ENCODE measurements at places on chromosomes 5 and 9.

GRCh38 chr9:32525709-32526030, 326 bp downstream of the RIGI start:
- no peak for DNase-seq

- DNase-seq: no peak
Observed at GRCh38 chr5:50727149-50727496, 60.7 kb downstream of the PARP8 start.

GRCh38 chr5:23466401-23466912, 41.0 kb upstream of the PRDM9 start:
- DNase-seq: no peak

GRCh38 chr9:92405818-92406217, 1.4 kb upstream of the OGN start:
- no peak for DNase-seq

DNA sequence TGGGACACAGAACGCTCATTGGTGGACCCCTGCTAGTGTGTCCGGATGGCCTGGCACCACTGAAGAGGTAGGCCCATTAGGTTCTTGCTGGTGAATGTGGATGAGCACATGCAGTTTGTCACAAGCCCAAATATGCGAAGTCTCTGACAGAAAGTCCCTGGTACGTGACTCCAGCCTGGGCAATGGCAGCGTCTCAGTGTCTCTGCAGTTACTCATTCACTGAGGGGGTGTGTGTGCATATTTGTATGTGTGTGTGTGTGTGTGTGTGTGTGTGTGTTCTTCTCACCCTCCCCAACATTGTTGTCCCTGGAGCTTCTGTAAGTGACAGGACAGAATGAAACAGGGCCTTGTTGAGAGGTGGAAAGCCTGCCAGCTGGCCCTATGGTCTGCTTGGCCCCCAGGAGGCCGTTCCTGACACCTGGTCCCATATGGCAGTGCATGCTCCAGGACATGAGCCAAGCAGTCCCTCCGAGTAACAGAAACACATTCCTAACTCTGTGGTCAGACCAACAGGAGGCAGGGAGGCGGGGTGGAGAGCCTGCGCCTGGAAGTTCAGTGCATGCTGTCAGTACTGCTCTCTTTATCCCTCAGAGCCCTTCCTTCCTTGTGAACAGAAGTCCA, 169.9 kb downstream of the SLC28A3 start:
- DNase-seq: no peak

GRCh38 chr9:77111408-77111807, 65.9 kb upstream of the VPS13A start:
- no peak for DNase-seq

DNA sequence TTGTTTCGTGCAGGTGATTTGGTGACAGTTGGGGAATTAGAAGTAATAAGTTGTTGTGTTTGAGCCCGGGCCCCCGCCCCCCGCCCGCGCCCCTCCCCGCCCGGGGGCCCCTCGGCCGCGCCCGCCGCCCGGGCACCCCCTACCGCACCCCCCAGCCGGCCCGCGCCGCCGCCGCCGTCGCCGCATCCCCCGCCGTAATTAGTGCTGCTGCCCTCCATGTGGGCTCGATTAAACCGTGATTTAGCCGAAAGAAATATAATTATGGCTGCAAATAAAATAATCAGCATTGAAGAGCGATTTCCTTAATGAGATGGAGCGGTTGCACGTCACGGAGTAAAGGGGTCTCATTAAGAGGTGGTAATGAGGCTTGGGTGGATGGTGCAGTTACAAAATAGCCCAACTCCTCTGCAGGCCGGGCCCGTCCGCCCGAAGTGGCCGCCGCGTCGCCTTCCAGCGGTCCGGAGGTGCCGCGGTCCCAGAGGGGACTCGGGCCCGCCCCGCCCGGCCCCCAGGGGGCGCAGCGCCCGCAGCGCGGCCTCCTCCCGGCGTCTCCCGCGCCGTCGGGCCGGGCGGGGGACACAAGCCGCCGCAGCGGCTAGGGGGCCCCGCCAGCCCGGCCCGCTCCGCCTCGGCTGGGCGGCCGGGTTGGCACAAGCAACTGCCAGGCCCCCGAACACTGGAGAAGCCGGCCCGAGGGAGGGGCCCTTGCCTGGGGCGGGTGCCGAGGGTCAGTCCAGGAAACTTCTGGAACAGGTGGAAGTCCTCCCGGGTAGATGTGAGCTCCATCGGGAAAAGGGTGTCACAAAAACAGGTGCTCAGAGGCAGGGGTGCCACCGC, 6.9 kb upstream of the OTP start:
- no peak for DNase-seq

DNA sequence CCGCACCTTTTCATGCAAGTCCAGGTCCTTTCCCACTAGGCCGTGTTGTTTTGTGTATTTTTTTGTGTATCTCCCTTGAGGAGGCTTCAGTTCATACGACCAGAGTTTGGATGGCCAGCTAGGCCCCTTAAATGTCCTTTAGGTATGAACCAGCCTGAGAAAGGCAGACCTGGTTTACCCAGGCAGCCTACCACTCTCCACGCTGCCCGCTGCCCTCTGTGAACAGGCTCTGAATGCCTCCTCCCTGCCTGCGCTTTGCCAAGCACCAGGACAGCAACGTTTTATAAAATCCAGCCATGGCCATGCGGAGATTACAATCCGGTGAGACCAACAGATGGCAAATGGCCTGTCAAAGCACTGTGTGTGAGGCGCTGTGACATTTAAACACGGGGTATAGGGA, 626 bp upstream of the CLTB start:
- no peak for DNase-seq

- DNase-seq: no peak
Observed at GRCh38 chr9:2764353-2764752, 47.0 kb downstream of the KCNV2 start.

- DNase-seq: no peak
Observed at GRCh38 chr5:74201334-74202081, 439.0 kb downstream of the ENC1 start.

GRCh38 chr9:126155756-126156664, 170.6 kb upstream of the MVB12B start:
- no peak for DNase-seq

DNA sequence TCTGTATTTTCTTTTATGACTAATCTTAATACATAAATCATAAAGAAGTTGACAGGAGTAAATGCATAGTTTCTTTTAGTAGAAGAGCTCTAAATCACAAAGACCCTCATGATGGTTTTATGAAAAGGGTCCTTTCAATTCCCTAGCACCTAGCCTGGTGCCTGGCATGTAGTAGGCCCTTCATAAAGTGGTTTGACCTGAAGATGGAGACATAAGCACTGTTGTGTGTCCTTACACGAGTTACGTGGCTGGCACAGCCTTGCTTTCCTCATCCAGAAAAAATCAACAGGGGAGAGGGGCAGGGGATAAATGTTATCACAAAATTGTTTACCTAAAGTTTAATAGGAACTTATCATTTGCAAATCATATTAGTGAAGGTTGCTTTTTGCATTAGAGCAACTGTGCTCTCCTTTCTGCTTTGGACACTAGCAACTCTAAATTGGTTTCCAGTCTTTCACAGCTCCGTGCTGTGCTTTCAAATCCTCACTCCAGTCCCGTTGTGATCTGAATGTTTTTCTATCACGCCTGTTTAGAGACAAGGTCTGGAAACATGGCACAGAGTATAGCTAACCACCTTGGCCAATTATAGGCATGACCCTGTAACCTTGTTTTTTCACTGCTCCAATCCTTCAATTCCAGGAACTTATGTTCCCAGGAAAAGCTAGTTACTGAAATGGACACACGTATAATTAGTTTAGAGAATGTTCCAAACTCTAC, 55.7 kb downstream of the ARL15 start:
- no peak for DNase-seq

- DNase-seq: no peak
Observed at GRCh38 chr9:90998573-90998972, 197.0 kb downstream of the SYK start.

GRCh38 chr5:150309101-150309885, 6.6 kb upstream of the ARSI start:
- no peak for DNase-seq

GRCh38 chr5:75412111-75412990, 75.3 kb downstream of the HMGCR start:
- no peak for DNase-seq

DNA sequence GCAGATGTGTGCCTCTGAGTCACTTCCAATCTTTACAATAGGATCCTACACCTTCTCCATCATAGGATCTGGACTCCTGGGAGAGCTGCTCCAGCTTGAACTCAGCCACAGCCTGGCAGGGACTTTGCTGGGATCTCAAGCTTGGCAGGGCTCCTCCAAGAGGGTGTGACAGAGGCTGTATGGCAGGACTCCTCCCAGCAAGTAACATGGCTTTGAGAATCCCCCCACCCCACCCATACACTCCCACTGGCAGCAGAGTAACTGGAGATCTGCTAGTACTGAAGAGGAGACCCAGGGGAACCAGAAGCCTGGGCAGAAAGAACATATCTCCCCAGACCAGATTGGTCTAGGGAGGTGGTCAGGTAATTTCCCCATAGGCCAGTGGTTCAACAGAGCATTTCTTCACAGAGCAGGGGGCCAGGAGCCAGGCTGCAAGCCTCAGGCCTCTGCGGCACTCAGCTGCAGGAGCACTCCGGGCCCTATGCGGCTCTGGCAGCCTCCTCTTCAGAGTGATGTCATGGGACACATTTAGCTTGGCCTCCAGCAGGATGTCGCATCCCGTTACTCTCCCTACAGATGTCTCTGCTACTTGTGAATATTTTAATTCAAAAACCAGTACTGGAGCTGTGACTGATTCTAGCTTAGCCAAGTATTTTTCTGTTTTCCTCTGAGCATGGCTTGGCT, 1.7 kb upstream of the ACSL6 start:
- no peak for DNase-seq

- DNase-seq: no peak
Observed at GRCh38 chr9:129128689-129129088, 17.5 kb downstream of the PTPA start.

GRCh38 chr5:142143878-142144277, 35.3 kb downstream of the NDFIP1 start:
- DNase-seq: no peak

DNA sequence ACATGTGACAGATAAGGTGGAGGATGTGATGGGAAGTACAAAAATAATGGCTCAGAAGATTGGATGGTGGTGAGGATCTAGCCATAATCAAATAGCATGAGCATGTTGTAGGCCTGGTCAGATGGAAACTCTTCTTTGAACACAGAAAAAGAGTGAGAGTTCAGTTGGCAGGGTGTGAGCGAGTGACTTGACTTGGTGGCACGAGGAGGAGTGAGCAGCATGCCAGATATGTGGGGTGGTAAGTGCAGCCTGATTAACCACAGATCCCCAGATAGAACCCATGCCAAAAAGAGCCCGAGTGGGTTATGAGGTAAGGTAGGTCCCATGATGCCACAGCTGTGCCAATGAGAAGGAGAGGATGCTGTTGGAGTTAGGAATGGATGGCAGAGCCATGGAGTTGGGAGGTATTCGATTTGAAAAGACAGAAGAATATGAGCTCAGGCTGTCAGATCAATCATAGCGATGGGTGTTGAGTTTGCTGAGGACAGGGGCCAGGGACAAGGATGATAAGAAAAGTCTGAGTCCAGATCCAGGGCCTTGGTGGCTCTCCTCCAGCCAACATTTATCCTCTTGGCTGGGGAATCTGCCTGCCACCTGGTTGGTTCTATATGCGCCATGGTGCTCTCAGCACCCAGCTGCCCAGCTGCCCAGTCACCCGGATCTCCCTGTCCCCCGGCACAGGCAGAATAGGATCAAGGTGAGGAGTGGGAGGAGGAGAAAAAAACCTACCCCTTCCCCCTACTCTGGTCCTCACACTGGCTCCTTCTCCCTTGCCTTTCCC, 16.5 kb downstream of the GARNL3 start:
- no peak for DNase-seq

GRCh38 chr9:7011395-7012067, 253.8 kb downstream of the KDM4C start:
- DNase-seq: no peak

GRCh38 chr5:151696470-151697061, 9.9 kb upstream of the SPARC start:
- DNase-seq: no peak

- DNase-seq: no peak
Observed at GRCh38 chr9:127498298-127498697, 47.0 kb downstream of the LRSAM1 start.

- DNase-seq: no peak
Observed at GRCh38 chr9:115374724-115375268, 256.8 kb upstream of the TNC start.

- no peak for DNase-seq
Observed at GRCh38 chr9:127112735-127113161, 9.7 kb downstream of the ANGPTL2 start.

- DNase-seq: no peak
Observed at GRCh38 chr9:133452562-133452961, 7.2 kb upstream of the CACFD1 start.

DNA sequence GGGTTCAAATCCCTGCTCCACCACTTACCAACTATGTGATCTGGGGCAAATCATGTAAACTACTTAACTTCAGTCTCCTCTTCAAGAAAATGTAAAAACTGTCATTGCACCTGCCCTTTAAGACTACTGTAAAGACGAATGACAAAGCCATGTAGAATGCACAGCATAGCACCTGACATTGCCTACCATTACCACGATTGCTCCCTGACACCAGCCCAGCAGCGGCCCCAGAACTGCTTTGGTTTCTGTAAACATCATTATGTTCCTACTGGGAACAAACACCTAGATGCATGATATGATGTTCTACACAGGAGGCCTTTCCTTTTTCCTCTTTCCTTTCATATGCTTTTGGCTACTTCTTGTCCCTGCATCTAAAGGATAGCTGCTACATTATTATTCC, 23.1 kb upstream of the PLPP6 start:
- DNase-seq: no peak

GRCh38 chr9:26457151-26457550, 435.5 kb downstream of the CAAP1 start:
- no peak for DNase-seq

GRCh38 chr9:126702151-126703001, 88.6 kb downstream of the LMX1B start:
- DNase-seq: no peak

DNA sequence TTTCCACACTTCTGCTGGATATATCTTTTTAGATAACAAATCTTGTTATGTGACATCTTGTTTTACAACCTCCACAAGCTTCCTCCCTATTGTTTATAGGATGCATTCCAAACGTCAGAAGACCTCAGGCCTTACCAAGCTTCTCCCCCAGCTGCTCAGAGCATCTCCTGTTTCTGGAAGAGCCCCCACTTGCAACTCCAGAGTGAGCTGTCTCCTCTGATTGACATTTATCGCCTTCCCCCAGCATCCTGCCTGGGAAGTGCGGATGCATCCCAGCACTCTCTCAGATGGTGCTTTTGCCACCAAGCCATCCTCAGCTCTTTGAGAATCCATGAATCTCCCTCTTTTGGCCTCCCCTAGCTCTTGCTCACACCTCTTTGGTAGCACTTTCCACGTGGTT, 123.5 kb downstream of the LRRC70 start:
- DNase-seq: no peak

Data from stimulated activated CD8-positive, alpha-beta memory T cell treated with anti-CD3 and anti-CD28 coated beads, Interleukin-12 subunit alpha, Interleukin-12 subunit beta, amount 100 ng/mL, for 4 hours (primary cell).